Activated naive CD4-positive, alpha-beta T cell treated with anti-CD3 and anti-CD28 coated beads, Interleukin-2, amount 50 U/mL, for 72 hours (primary cell): ENCODE measurements at places on chromosomes 1 and 21.

- no peak for DNase-seq
Observed at GRCh38 chr1:65751961-65752360, 40.7 kb upstream of the PDE4B start.

- no peak for DNase-seq
Observed at GRCh38 chr1:198520524-198521254, 19.8 kb downstream of the ATP6V1G3 start.

DNA sequence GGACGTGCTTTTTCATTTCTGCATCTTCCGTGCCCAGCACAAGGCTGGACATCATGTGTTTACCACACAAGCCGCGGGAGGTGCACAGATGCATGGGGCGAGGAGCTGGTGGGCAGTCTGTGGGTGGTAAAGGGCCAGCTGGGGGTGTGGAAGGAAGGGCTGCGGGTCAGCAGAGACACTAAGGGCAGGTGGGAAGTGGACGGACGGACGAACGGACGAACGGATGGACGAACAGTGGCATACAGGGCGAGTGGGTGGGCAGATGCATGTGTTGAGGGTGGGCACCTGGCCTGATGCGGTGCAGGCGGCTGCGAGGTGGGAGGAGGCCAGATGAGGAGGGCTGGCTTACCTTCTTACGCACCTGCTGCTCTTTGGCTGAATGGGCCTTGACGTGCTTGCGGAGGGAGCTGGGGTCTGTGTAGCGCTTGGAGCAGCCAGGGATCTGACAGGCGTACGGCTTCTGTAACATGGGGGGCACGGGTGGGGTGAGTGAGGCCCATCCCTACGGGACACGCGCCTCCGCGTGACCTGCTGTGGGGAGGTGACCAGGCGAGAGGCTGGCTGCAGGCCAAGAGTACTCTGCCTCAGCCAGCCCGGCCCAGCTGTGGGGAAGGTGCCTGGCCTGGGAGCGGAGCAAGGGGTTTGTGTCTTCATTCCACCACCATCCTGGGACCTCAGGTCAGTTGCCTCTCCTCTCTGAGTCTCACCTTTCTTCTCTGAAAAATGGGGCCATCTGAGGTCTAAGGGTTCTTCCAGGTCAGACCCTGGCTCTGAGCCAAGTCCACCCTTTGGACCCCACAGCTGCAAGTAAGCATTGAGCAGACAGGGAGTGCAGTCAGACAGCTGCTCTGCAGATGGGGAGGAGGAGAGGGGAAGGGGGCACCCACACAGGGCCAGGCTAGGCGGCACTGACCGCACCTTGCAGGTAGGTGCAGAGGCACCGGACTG, 65.5 kb downstream of the DMRTB1 start:
- DNase-seq, result no peak

DNA sequence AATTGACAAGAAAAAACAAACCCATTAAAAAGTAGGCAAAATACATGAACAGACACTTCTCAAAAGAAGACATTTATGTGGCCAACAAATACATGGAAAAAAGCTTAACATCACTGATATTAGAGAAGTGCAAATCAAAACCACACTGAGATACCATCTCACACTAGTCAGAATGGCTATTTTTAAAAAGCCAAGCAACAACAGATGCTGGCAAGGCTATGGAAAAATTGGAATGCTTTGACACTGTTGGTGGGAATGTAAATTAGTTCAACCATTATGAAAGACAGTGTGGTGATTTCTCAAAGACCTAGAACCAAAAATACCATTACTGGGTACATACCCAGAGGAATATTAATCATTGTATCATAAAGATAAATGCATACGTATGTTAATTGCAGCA, 641.1 kb upstream of the B3GALT2 start:
- no peak for DNase-seq

DNA sequence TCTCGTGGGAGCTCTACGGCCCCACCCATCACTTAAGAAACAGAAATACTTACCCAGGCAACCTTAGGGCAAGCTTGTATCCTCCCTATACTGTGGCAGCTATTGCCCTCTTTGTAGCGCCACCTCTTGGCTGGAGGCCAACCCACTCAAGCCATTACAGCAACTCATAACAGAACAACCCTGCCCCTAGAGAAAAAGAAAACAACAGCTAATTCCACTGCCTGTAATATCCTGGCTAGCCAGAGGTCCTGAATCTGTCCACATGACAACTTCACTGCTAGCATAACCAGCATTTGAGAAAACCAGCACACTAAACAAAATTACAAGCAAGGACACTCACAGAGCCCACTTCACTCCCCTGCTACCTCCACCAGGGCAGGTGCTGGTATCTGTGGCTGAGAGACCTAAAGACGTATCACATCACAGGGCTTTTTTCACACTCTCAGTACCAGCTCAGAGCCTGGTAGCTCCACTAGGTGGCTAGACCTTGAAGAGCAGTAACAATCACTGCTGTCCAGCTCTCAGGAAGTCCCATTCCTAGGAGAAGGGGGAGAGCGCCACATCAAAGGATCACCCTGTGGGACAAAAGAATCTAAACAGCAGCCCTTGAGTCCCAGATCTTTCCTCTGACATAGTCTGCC, 14.5 kb upstream of the MX1 start:
- DNase-seq, result no peak

- peak; percentile 93 for DNase-seq
Observed at GRCh38 chr1:904310-904950, 19.3 kb upstream of the SAMD11 start.

DNA sequence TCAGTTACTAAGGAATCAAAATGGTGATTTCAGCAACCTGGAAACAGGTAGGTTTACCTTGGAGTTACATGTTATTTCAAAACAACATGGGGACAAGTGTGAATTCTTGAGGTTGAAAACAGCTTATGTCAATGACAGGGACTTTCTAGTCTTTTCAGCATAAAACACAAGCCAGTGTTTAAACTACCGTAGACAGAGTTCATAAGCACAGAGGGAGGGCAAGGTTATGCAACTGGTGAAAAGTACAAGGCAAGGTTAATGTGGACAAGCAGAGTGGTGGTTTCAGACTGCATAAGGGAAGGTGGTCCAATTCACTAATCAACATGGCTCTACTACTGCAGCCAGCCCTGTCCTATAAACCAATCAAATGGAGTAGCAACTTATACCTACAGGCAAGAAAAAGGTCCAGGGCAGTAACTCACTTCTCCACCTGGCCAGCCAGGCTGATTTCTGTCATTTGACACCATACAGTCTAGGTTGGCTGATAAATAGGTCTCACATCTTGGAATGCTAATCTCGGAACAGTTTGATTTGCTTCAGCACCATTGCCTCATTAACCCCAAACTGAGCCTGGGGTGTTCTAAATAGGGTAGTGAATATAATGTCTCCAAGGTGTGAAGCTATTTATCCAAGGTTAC, 250.3 kb upstream of the PROX1 start:
- no peak for DNase-seq

- DNase-seq, result no peak
Observed at GRCh38 chr21:38761531-38761930, 44.2 kb upstream of the ETS2 start.

- no peak for DNase-seq
Observed at GRCh38 chr1:27634177-27634984, 604 bp downstream of the FGR start.

DNA sequence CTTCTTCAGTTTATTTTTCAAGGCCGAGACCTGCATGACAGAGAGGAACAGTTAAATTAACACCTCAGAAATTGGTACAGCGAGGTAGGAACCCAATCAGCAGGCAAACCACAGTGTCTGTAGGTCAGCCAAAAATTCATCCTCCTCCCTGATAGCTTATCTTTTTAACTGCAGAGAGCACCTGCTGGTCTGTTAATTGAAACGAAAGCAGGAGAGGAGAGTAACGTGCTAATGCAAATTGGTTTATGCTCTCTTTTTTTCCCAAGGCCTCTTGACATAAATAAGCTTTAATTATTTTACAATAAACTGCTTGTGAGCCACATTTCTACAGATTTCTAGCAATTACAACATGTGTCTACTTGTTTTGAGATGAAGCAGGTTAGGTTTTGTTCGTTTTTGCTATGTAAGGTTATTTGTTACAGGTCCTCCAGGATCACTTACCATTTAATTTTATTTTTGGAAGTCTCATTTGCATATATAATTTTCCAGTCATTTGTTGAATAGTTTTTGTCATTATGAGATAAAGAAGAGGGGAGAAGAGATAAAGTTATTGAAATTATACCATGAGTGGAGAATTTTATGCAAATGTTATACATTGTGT, 179.9 kb downstream of the DENND1B start:
- DNase-seq, result no peak

DNA sequence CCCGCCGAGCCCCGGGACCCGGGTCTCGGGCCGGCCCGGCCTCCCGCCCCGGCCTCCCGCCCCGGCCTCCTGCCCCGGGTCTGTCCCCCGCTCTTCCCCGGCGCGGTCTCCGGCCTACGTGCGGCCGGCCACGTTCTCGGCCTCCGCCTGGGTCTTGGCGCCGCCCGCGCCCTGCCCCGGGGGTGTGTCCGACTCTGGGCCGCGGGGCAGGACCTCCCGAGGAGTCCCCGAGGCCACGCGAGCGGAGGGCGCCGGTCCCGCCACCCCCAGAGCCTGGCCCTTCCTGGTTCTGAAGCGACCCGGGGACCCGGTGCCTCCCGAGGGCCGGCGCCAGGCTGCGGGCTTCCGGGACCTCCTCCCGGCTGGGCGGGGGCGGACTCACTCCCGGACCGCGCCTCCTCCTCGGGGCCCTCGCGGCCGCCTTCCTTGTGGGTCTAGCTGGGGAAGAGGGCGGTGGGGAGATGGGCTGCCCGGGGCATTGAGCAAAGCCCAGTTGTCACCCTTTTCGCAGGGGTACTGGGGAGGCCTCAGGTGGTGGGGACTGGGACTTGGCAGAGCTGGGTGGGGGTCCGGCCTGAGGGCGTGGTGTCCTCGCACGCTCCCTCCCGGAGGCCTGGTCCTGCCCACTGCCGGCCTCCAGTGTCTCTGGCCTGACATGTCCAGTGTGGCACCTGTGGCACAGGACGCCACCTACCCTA, 558 bp downstream of the PFKL start:
- peak; percentile 68 for DNase-seq

DNA sequence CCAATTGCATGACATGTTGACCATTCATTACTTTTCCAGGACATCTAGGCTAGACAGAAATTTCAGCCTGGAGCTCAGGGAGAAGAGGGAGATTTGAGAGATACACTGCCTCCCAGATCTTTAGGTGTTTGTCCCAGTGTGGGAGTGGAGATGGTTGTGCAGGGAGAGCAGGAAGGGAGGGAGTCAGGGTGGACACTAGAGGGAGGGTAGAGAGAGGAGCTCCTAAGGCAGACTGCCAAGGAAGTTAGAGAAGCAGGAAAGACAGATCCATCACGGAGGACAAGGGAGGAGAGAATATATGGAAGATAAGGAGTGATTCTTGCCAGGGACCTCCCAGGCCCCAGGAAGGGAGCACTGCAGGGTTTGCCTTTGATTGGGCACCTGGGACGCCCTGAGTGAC, 8.7 kb downstream of the CDCA8 start:
- no peak for DNase-seq

DNA sequence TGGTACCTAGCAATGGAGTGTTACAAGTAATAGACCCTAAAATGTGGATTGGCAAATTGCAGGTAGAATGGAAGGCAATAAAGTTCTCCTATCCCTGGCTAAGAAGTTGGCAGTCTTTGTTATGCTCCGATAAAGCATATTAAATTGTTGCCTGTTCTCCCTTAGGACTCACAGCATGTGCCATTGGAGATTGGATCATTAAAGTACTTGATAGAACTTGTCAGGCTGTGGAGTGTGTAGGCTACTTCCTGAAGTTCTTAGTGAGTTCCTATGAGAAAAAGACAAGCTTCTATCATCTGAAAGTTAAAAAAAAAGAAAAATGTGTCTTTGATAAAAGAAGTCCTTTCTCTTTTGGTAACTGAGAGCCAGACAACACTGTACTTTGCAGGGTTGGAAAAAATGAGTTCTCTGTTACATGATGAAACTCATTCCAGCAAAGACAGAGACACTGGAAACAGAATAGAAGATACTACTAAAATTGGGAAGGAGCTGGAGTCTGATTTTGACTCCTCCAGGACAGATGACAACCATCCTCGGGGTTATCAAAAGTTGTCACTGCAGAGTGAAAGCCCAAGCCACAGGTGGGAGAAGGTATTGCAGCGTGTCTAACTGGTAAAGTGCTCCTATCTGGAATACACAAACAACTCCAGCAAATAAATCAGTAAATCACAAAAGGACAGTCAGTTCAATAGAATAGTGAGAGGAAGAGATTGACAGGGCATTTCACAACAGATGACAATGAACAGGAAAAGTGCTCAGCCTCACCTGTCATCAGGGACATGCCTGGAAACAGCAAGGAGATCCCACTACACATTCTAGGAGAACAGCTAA, 87.5 kb upstream of the WDR26 start:
- no peak for DNase-seq

DNA sequence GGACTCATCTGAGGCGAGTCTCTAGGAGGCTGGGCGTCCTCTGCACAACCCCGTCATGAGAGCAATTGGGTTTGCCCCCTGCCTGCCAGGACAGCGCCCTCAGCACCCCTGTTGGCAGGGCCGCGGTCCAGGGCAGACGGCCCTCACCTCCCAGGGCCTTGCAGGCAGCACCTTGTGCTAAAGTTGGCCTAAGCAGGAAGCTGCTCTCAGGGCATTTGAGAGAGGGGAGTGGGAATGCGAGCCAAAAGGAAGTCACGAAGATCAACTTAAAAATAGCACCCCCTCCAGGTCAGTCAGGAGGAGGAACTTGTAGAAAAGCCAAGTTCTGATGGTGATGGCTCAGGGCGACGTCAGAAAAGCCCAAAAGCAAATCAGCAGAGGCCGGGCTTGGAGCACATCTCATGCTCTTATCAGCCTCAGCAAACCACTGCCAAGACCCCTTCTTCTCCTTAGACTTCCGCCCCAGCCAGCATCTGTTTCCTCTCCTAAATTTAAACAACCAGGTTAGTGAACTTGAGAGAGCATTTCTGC, 12.6 kb upstream of the ADORA3 start:
- no peak for DNase-seq

GRCh38 chr21:46079352-46080170, 18.4 kb upstream of the COL6A2 start:
- no peak for DNase-seq

DNA sequence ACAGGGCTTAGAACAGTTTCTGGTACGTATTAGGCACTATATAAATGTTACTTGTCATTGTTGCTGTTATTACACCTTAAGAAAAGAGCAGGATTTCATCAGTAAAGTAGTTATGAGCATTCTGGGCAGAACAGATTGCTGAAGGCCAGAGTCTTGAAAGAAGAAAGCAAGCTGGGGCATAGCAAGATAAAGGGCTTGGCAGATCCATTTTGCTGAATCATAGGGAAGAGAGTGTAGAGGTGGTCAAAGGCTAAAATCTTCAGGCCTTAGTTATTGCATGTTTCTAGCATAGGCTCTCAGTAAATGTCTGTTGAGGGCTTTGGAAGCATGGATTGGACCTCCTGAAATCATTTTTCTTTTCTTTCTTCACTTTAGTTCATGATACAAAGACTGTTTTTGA, 67.5 kb downstream of the PLA2G4A start:
- DNase-seq, result no peak
